ENCODE measurements at places on chromosomes 5 and 9. TPM values are rescaled to one million over a fixed set of nuclear protein-coding genes. Genes with fewer than 3 reads are reported as not detected.
A peak's percentile ranks its signal among the peaks of the same experiment; 100 is the strongest.

DNA sequence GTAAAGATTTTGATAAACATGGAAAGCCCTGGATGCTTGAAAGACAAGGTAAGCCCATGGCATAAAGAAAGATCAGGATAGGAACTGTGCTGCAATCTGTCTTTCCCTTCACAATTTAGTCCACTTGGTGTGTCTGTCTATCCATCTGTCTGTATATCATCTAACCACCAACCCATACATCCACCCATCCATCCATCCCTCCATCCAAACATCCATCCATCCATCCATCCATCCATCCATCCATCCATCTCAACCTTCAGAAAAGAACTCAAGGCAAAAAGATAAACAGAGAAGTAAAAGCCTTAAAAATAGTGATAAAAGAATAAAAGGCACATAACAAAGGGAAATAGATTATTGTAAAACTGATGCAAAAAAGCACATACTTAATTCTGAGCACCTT lies 15.1 kb upstream of the TRIO start:
- no peak for DNase-seq
- no peaks in the 10 kb centered on the region for H3K27me3 ChIP-seq
- H3K4me3 ChIP-seq = no peak overlapping the region
- no peak overlapping the region for H3K27ac ChIP-seq
- no peaks in the 10 kb centered on the region for H3K36me3 ChIP-seq
- H3K4me1 ChIP-seq = no peaks in the 10 kb centered on the region

DNA sequence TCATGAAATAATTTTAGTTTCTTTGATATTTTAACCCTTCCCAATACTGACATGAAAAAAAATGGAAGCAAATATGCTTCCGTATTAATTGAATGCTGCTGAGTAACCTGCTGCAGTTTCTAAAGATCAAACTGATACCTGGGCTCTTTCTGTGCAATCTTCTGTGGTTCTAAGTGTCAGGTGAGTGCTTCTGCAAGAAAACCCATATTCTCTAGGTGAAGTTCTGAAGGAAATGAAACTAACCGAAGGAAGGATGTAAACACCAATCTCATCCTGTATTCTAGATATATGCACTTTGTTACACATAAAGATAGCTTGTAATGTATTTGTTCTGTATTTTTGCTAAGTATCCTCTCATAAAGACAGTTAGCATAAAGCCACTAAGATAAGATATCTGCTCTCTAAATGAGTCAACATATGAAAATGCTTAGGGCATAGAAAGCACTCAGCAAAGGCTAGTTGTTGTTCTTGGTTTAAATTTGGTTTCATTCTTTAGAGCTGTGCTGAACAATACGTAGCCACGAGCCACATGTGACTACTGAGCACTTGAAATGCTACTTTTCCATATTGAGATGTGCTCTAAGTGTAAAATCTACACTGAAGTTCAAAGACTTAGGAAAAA lies 52.0 kb downstream of the ITGA2 start:
- peaks cover 33% of the 10 kb centered on the region for H3K36me3 ChIP-seq
- peak overlapping the region; percentile 74 for H3K27ac ChIP-seq
- peaks cover 93% of the 10 kb centered on the region for H3K4me1 ChIP-seq
- H3K27me3 ChIP-seq = 0 out of 2 replicates have a peak, but pooled peaks cover 3% of the 10 kb centered on the region
- H3K4me3 ChIP-seq = peak overlapping the region; percentile 81

DNA sequence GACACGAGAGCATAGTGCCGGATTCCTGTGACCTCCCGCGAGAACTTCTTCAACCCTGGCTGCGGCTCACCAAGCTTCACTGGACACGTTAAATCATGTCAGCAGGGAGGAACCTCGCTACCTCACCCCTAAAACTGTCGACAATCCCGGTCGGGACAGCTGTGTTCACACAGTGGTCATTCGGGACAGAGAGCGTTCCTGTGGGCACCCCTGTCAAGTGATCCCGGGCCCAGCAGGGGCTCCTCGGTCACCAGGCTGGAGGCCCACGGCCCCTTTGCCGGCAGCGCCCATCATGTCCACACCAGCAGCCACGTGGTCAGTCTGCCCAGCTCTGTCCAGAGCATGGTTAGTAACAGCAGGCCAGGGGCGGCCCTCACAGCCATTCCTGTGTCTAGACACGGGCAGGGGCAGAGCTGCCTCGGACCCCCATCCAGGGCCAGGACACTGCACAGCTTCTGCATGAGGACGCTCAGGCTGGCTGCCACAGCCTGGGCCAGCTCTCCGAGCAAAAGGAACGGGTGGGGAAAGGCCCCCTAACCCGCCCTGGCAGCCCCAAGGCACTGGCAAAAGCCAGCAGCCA lies 3.5 kb downstream of the INPP5E start:
- peaks cover 9% of the 10 kb centered on the region for H3K27me3 ChIP-seq
- H3K36me3 ChIP-seq = peaks cover 14% of the 10 kb centered on the region
- peaks cover 22% of the 10 kb centered on the region for H3K4me1 ChIP-seq
- H3K27ac ChIP-seq = no peak overlapping the region
- peak overlapping the region; percentile 93 for H3K4me3 ChIP-seq

DNA sequence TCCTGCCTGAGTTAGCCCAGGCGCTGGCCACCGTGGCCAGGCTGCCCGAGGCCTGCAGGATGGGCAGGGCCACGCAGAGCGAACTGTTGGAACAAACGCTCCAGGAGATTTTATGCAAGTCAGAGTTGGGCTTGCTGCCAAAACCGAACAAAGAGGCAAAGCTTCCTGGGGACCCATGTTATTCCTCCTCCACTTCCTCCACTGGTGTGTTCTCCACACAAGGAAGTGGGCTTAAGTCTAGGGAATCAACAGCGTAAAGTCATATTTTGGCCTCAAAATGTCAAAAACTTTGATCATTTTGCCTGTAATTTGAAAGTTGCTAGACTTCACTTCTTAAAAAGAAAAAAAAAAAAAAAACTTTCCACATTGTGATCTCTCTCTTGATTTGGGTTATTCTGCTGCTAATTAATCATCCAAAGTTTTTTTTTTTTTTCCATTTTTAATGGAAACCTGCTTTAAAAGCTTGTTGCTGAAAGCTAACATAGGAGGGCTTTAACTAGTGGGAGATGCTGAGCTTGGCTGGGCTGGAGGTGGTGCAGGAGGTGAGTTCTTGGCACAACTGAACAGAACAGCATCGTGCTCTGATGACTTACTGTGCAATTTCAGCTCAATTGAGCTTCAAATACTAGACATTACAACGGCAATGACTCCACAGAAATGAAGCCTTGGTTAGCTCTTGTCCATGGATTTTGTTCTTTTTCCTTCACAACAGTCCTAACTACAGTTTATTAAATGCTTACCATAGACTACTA lies 73.0 kb downstream of the PTPDC1 start:
- peaks cover 12% of the 10 kb centered on the region for H3K4me1 ChIP-seq
- H3K4me3 ChIP-seq = no peak overlapping the region
- H3K27ac ChIP-seq = no peak overlapping the region
- peaks cover 7% of the 10 kb centered on the region for H3K27me3 ChIP-seq
- DNase-seq = peak; percentile 19

- no peaks in the 10 kb centered on the region for H3K36me3 ChIP-seq
- peaks cover 71% of the 10 kb centered on the region for H3K4me1 ChIP-seq
- H3K27ac ChIP-seq = peak overlapping the region; percentile 92
- DNase-seq = no peak
Measured at GRCh38 chr5:10455277-10455670, 13.6 kb downstream of the ROPN1L start.

GRCh38 chr5:73825736-73826135 lies 199.7 kb downstream of the ARHGEF28 start:
- no peak overlapping the region for H3K27ac ChIP-seq
- H3K4me1 ChIP-seq = no peaks in the 10 kb centered on the region
- peaks cover 2% of the 10 kb centered on the region for H3K36me3 ChIP-seq
- no peaks in the 10 kb centered on the region for H3K27me3 ChIP-seq

- DNase-seq = no peak
- H3K27ac ChIP-seq = no peak overlapping the region
- H3K4me3 ChIP-seq = no peak overlapping the region
- no peaks in the 10 kb centered on the region for H3K36me3 ChIP-seq
- H3K4me1 ChIP-seq = peaks cover 8% of the 10 kb centered on the region
Measured at GRCh38 chr9:134386951-134387831, 60.9 kb downstream of the RXRA start.

- H3K36me3 ChIP-seq = no peaks in the 10 kb centered on the region
- H3K27ac ChIP-seq = no peak overlapping the region
- peaks cover 6% of the 10 kb centered on the region for H3K27me3 ChIP-seq
Measured at GRCh38 chr5:116409591-116410296, 164.9 kb downstream of the SEMA6A start.

DNA sequence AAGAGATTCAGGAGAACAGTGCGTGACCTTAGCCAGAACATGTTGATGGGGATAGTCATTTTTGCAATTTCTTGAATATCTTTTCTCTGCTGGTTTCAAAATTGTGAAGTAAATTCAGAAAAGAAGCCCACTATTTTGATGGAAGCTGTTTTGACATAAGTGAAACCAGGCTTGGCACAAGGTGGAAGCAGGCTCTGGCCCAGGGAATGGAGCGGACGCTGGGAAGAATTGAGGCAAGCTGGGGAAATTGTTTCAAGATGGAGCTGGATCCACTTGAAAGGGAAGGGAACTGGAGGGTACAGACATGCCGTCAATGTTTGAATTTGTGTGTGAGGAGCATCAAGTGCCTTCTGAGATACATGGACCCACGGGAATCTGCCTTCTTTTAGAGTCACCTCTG lies 207.2 kb downstream of the GOLPH3 start:
- H3K36me3 ChIP-seq = no peaks in the 10 kb centered on the region
- no peak for DNase-seq
- H3K4me3 ChIP-seq = no peak overlapping the region
- H3K27me3 ChIP-seq = peaks cover 28% of the 10 kb centered on the region
- no peak overlapping the region for H3K27ac ChIP-seq

DNA sequence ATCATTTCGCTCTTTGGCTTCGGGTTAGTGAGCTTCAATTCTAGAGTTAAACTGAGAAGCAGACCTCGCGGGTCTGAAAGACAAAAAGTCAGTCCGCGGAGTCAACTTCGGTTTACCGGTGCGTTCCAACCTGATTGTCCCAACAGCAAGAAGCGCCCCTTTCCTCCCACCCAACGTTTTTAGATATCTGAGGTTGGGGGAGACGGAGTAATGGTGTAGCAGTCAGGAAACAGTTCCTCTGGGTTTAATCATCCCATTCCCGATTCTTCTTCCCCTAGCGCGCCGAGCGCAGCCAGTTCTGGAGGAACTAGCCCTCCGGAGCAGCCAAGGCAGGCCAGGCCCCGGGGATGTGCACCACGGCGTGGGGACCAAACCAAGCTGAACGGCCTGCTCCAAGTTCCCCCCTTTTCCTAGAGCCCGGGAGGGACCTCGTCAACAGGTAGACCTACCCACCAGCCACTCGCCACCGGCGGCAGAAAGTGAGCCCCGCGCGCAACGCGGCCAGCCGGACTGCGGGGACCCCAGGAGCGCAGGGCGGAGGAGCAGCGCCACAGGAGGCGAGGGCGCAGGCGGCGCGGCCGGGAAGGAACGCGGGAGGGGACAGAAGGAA lies 622 bp upstream of the ISL1 start:
- H3K4me1 ChIP-seq = peaks cover 74% of the 10 kb centered on the region
- peak overlapping the region; percentile 98 for H3K4me3 ChIP-seq
- H3K36me3 ChIP-seq = no peaks in the 10 kb centered on the region

DNA sequence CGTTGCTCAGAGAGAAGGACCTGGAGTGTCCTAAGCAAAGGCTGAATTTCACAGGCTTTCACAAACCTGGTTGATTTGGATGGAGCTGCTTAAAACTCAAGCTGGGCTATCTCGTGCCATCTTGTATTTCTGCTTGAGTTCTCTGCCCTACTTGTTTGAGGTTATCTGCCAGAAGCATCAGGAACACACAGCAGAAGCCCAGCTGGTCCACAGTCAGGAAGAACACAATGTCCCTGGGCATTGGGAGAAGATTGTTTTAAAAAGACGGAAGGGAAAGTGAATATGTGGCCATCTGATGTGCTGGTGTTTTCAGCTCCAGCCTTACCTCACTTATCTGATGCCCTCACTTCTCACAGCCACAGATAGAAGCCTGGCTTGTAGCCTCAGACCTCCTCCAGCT lies 32.9 kb upstream of the SLC36A1 start:
- no peak overlapping the region for H3K4me3 ChIP-seq
- peaks cover 24% of the 10 kb centered on the region for H3K27me3 ChIP-seq
- no peaks in the 10 kb centered on the region for H3K4me1 ChIP-seq

DNA sequence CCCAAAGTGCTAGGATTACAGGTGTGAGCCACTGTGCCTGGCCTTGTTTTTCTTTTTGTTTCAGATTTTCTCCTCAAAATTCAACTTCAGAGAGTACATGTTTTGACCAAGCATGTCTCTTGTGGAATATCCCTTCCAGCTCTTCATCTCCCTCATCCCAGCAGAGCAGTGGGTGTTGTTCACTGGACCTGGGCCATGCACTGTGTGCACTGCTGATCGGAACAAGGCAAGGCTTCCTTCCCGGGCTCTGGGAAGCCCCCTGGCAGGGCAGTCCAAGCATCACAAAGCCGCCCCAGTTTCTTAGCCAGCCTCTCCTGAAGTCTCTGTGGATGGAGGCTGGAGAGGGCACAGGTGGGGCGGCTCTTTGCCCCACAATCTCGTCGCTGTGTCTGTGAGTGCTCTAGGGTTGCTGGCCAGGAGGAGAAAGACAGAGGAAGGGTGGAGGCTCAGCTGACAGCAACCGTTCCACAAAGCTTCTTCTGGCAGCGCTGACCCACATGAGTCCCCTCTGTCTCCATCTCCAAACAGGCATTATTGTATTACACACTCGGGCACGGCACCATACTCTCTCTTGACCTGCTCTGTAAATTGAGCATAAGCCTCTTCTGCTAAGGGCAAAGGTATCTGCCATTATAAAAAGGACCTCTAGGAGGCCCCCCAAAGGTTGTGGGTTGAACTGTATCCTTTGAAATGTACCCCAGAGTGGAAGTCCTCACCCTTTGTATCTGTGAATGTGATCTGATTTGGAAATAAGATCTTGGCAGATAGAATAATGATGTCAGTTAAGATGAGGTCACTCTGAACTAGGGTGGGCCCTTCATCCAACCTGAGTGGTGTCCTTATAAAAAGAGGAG lies 89.6 kb downstream of the TARS1 start:
- DNase-seq = no peak
- no peaks in the 10 kb centered on the region for H3K4me1 ChIP-seq
- peaks cover 2% of the 10 kb centered on the region for H3K27me3 ChIP-seq
- no peak overlapping the region for H3K4me3 ChIP-seq
- H3K27ac ChIP-seq = no peak overlapping the region

DNA sequence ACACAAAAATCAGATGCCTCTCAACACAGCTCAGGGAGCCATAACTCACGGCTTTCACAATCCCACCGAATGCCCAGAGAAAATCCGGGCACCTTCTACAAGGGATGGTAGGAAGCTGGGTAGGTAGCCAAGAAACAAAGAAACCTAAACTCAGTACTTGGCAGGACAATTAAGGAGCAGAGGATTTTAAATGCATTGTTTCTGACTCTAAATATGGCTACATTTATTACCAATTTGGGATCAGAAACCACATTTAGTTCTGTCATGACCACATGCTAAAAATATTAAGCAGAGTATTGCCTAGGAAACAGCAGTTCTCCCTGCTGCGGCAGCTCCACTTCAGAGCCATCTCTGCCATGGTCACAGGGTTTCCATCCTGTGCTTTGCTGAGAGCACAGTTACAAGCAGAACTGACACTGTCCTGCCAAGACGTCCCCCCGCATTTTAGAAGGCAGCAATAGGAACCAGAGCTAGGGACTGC lies 57.5 kb downstream of the SIL1 start:
- peak; percentile 55 for DNase-seq
- peak overlapping the region; percentile 21 for H3K4me3 ChIP-seq
- H3K27ac ChIP-seq = peak overlapping the region; percentile 82

Gene CSF1R
- total RNA-seq = 0.57 TPM

Gene KCNT1
- total RNA-seq = not detected

Gene EGFL7
- total RNA-seq = 6.1 TPM

Gene SLC12A2
- 15.2 TPM for total RNA-seq

Gene SLC22A4
- 12.0 TPM for total RNA-seq

Gene ESM1
- 14.7 TPM for total RNA-seq
